ENCODE measurements at places on chromosomes 1 and 21.

- no peak for DNase-seq
Measured at GRCh38 chr1:77031106-77031662, 163.9 kb downstream of the ST6GALNAC5 start.

- no peak for DNase-seq
Measured at GRCh38 chr21:45288441-45288841, 746 bp upstream of the POFUT2 start.

- no peak for DNase-seq
Measured at GRCh38 chr1:233465745-233466343, 138.3 kb downstream of the MAP3K21 start.

- DNase-seq = no peak
Measured at GRCh38 chr1:33541966-33542365, 69.5 kb downstream of the ZSCAN20 start.

DNA sequence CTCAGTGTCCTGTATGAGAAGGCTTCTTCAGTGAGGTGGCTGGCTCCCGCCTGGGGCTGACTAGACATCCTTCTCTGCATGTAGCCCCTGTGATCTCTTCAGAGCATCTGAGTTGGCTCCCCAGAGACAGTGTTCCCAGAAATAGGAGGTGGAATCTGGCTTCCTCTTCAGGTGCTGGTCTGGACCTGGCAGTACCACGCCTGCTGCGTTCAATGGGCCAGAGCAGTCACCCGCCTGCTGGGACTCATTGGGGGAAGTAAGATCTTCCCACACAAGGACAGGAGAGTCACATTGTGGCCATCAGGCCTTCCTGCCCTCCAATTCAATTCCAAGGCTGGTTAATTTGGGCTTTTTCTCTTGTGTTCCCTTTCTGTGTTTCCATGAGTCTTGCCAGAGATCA, 51.0 kb downstream of the ADARB1 start:
- DNase-seq = no peak

DNA sequence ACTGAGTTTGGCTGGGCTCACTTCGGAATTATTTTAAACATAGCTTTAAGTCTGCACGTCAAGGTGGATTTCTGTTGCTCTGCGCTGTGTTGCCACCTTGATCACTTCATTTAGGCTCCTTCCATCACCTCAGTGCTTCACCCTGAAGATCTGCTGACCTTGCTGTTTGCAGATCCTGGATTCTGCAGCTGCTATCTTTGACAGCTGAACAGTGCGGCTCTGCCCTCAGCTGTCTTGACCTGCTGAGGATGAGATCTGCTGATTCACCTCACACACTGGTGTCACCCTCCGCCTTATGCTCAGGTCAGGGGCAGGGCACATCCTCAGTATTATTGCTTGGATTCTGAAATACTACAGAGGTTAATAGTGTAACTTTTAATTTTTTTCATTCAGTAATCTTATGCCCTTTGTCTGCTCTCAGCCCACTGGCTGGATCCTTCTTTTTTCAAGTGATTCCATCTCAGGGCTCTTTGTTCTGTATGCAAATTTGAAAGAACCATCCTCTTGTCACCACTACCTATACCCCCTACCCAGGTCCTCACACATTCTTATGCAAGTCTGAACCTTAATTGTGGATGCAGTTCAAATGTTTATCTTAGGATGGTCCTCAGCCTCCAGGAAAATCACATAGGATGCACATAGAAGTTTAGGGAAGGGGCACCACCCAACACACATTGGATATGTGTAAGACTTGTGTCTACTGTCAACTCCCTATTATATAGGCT, 364.0 kb downstream of the OLFM3 start:
- DNase-seq = no peak

GRCh38 chr1:221696718-221697461, 45.0 kb downstream of the DUSP10 start:
- DNase-seq = no peak

DNA sequence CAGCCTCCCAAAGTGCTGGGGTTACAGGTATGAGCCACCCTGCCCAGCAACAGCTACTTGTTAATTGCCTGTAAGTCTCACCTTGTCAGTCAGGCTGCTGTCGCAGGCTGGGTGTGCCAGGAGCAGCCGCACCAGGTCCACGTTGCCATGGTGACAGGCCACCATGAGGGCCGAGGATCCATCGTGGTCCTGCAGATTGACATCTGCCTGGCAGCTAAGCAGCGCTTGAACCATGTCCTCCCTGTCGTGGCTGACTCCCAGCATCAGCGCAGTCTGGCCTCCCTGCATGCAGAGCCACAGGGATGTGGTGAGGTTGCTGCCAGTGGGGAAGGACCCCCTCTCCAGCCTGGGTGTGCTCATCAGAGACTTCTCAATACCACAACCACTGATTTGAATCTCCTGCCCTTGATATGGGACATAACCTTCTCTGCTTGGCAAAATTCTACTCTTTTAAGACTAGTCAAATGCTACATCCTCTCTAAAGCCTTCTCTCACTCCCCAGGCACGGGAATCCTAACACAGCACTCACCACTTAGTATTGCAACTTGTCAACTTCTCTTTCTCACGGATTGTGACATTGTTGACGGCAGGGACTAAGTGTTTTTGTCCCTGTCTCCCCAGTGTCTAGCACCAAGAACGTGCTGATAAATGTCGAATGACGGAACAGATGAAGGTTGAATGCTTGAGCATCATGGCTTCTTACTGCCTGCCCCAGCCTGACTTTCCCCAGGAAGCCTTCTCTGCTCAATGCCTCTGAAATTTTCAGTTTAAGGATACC, 52.9 kb downstream of the L1TD1 start:
- DNase-seq = no peak

GRCh38 chr1:75127916-75128717, 6.1 kb upstream of the LHX8 start:
- no peak for DNase-seq

GRCh38 chr1:102107441-102107840, 110.7 kb upstream of the OLFM3 start:
- no peak for DNase-seq

DNA sequence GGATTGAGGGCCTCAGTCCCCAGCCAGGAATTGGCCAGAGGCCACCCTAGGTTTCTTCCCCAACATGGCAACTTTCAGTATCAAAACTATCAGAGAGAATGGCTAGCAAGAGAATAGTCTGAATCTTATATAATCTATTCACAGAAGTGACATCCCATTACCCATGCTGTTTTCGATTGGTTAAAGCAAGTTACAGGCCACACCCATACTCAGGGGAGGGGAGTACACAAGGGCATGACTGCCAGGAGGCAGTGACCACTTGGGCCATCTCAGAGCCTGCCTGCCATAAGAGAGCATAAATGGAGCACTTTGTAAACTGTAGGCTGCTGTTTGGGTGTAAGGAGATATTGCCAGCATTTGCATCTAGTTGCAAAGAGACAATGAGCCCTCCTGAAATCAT, 65.4 kb downstream of the FAM163A start:
- DNase-seq = no peak

DNA sequence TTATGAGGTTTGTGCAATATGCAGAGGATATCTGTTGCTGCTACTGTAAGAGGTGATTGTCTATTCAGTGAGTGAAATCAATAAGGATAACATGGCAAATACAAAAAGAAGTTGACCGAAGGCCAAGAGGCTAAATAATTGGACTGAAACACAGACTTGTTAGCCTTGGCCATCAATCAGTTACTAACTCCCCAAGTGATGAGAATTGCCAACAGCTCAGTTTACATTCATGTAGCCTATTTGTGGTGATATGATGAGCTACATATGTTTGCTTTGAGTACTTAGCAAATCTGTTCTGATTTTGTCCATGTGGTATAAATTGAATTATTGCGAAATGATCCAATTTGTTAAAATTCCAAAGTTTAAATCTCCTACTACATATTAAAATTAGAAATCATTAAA, 68.6 kb upstream of the VAV3 start:
- DNase-seq = no peak

DNA sequence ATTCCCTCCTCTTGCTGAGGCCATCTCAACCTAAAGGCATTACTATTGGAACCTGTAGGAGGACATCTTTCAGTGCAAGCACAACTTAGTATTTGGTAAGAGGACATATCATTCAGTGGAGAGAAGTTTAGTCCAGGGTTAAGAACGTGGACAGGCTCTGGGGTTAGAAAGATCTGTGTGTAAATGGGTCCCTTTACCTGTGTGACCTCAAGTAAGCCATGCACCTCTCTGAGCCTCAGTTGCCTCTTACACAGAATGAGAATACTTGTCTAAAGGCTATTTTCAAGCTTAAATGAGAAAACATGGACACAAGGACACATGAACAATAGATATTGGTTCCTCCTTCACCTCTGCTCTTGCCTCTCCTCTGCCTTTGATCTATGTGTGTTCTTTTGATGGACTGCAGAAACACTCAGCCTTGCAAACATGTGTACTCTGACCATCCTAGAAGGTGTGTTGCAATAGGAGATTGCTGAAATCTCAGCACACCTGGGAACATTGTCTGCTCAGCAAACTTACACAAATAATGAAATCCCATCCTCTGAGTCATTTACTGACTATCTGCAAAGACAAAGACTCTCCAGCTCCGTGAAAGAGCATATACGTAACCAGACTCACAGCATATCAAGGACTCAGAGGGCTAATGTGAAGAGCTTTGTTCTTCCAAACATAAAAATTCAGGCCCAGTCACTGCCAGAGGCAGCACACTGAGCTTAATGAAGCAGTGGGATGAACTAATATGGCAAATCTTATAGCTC, 143.8 kb downstream of the DAB1 start:
- DNase-seq = no peak

DNA sequence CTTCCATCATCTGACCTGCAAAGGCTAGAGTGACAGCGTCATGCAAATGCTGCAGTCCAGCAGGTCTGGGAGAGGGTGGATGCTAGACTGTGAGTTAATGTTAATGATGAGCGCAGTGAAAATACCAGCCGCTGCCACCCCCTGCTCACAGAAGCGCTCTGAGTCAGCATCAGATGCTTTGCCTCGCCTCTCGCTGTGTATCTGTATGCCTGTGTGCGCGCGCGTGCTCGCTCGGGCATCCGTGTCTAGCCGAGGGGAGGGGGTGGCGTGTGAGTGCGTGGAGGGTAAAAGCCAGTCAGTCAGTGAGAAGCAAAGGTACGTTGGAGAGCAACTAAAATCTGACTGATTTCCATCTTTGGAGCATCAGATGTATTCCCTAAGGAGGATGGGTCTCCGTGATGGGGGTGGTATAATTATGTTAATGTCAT, 858.7 kb downstream of the USP25 start:
- DNase-seq = no peak

DNA sequence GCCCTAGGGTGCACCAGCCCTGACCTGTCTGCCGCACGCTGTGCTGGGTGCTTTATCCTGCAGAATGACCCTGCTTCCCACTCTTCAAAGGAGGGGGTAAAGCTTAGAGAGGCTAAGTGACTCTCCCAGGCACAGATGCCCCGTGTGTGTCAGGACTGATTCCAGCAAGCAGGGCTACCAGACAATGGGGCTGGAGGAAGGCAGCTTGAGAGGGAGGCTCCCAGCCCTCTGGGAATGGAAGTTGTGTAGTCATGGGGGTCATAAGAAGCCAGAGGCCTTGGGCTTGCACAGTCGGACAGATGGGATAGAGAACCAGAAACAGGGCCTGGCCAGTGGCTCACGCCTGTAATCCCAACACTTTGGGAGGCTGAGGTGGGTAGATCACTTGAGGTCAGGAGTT, 94.1 kb upstream of the KLHDC7A start:
- DNase-seq = no peak

- DNase-seq = no peak
Measured at GRCh38 chr1:118323246-118323645, 138.2 kb upstream of the SPAG17 start.

DNA sequence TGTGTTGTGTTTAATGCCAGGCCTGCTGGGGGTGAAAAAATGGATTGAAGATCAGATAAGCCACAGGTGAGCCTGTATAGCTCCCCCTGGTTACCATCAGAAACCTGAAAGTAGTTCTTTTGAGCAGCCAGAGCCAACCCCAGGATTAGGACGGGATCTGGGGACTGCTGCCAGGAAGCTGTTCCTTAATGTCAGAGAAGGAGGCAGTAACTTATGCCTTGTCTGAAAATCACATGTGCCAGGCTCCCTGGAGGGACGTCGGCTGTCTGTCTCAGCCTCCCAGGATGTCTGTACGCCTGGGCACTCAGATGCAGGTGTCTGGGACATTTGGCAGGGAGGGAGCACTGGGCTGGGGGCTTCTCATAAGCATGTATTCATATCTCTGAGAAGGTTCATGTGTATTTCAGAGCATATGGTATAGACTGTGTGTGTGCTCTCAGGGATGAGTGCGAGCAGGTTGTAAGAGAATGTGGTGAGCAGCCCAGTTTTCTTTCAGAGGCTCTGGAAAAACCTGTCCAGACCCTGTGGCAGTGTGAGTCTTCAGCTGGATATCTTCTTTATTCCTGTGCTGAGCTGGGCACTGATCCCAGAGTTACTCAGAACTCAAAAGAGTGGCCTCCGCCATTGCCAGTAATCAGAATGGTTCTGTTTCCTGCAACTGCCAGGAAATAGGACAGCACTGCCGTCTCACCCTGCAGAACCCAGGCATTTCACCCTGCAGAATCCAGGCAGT, 2.8 kb downstream of the FAM43B start:
- no peak for DNase-seq

- DNase-seq = no peak
Measured at GRCh38 chr21:22703521-22703920, 1705.3 kb downstream of the NCAM2 start.

DNA sequence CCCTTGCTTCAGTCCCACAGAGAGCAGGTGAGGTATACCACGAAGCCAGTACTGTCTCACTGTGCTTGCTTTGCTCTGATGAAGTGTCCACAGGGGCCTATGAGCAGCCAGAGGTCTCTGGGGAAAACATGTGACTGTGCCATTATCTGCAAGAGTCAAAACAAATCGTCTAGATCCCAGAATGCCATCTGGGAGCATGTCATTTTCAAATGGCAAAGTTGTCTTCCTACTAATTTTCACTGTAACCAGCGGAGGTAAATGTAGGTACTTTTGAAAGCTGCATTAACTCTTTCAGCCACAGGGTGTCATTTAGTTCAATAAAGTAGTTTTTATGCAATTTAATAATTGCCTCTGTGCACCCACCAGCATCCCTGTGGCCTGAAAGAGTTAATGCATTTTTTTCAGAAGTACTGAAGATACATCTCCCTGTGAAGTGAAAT, 173.6 kb upstream of the SGIP1 start:
- DNase-seq = no peak

DNA sequence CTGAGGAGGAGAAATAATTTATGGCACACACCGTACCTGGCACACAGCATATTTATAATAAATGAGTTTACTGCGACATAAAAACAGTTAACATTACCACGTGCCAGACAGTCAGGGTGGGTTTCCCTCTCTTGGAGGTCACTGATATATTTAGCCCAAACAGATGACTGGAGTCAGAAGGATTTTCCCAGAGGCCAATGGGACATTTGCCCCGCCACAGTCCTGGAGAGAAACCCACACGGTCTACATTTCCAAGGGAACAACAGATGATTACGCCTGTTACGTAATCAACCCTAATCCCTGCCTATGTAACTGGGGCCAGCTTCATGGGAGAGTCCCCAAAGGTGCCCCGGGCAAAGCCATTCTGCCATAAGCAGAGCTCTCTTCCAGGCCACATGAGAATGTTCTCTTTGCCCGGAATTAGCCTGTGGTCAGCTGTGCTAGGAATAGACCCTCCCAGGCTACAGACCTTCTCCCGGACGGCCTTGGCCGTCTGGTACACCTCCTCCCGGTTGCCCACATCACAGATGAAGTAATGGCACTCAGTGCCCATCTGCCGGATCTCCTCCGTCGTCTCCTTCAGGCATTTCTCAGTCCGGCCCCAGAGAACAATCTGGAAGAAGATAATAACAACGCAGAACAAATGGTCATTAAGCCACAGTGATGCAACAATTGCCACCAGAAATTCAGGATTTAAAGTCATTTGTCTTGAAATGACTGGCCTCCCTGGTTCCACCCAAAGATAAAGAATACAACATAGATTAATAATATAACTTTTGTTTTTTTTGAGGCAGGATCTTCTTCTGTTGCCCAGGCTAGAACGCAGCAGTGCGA, 37.7 kb downstream of the DHRS3 start:
- DNase-seq = no peak

All from stimulated activated CD8-positive, alpha-beta memory T cell treated with anti-CD3 and anti-CD28 coated beads, Interleukin-12 subunit alpha, Interleukin-12 subunit beta, amount 100 ng/mL, for 4 hours (primary cell).